ENCODE measurements at places on chromosomes 1 and 21.

- DNase-seq: peak; percentile 66
These were observed 20.9 kb downstream of the ERICH3 start for GRCh38 chr1:74652711-74653139.

DNA sequence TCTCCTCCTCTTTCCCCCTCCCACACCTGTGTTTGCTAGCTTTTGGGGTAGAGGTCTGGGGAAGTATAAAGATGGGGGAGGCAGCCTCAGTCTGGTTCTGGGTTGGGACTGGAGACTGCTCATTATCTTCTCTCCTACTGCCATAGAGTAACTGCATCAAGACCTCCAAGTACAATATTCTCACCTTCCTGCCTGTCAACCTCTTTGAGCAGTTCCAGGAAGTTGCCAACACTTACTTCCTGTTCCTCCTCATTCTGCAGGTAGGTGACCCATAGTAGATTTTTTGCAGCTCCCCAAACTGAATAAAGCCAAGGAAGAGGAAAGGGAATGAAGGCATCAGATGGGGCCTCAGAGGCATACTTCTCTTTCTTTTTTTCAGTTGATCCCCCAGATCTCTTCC lies 5.3 kb downstream of the ATP8B2 start:
- DNase-seq: no peak

DNA sequence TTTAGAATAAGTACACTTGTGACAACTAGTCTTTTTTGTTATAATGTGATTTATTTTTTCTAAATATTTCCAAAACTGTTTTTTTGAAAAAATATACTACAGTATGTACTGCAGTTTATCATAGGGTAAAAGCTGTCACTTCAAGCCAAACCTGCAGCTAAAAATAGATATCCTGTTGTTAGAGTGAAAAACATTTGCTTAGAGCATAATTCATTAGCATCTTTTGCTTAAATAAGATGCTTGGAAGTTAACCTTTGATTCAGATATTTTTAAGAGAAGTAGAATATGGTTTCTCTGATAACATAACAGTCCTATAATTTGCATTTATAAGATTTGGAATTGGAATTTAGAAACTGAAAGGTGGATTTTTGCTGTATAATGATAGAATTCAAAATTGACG lies 21.5 kb downstream of the PRKACB start:
- DNase-seq: no peak

DNA sequence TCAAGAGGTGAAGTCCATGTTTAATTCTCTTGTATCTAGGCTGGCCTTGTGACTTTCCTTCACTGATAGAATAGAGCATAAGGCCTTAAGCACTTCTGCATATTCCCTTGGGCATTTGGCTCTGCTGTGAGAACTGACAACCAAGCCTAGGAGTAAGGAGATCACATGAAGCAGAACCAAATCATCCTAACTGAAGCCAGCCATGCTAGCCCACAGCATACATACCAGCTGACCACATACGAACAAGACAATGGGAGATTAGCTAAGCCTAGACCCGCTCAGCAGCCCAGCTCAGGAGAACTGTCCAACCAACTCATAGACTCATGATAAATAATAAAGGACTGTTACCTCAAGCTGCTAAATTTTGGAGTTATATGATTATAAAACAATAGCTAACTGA lies 114.6 kb upstream of the NEK7 start:
- DNase-seq: no peak

GRCh38 chr1:169091480-169091941 lies 15.0 kb upstream of the ATP1B1 start:
- DNase-seq: no peak

DNA sequence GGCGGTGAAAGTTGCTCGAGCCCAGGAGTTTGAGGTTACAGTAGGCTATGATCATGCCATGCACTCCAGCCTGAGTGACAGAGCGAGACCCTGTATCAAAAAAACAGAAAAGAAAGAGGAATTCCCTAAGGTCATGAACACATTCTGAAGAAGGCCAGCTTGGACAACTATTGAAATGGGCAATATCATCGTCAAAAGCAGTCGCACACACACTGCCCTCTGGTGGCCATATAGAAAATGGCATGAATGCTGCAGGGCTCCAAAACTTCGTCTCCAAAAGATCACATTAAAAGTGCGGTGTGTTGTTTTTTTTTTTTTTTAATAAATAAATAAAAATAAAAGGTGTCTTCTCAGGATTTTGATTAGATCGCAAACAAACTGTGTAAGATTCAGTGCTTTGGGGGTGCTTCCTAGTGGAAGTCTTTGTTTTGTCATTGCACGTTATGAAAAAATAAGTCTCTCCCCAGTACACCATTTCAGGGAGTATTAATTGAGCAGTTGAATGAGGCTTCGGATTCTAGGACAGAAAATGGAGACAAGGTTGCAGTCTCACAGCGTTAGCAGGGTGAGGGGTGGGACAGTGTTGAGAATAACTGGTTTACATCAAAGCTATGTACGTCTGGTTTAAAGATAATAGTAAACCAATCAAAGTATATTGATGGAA lies 87.5 kb upstream of the FMN2 start:
- no peak for DNase-seq

DNA sequence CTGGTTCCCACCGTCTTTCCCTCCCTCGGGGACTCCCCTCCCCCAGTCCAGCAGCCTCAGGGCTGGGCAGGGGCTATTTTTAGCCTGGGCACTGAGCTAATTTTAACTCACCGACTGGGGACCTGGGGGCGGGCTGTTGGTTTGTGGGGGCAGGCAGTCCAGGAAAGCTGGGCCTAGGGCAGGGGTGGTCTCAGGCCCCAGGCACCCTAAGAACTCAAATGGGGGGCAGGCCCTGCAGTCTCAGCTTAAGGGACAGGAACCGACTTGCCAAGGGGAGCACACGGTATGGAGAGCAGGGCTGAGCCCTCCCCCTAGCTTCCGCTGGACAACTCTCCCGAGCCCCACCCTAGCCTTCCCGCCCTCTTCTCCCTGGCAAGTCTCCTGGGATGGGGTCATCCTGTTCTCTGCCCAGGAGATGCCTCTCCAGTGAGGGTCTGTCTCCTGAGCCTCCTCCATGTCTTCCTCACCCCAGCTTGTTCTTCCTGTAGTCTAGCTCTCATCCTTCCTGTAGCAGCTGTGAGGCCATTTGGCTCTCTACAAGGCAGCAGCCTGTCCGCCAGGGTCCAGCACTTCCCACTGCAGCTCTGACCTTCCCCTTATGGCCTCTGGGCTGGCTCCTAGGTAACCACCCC lies 10.1 kb downstream of the MEF2D start:
- DNase-seq: no peak

DNA sequence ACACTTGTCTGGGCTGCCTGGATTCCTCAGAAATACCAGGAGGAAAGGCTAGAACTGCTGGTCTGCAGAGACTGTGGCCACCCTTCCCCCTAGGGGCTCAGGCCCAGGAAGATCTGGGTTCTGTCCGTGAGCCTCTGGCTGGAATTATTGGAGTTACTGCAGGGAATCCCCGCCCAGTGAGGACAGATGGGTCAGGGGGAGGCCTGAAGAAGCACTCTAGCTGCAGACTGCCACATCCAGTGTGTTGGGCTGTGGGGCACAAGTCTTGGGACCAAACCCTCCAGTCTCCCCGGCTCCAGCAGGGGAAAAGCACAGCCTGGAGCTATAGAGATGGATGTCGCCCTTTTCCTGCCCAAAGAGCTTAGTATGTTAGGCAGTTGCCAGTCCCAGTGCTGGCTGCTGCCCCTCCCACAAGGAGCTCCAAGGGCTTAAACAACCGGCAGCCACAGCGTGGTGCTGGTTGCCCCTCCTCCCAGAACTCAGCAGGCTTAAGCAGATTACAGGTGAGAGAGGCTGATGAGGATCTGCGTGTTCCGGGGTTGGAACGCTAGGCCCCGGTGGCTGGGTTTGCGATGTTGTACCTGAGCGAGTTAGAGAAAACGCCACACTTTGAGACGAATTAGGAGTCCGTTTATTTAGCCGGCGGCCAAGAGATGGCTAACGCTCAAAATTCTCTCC lies 255.5 kb upstream of the LRRC7 start:
- no peak for DNase-seq

GRCh38 chr1:164843743-164844500 lies 284.9 kb downstream of the PBX1 start:
- no peak for DNase-seq

- DNase-seq: peak; percentile 57
These were observed 14.4 kb downstream of the SMYD3 start for GRCh38 chr1:246492611-246493245.

GRCh38 chr1:202162418-202163280 lies 2.2 kb upstream of the PTPN7 start:
- DNase-seq: no peak

GRCh38 chr1:23393706-23394105 lies 24.1 kb upstream of the ZNF436 start:
- no peak for DNase-seq

- DNase-seq: no peak
These were observed 394.3 kb downstream of the TGFB2 start for GRCh38 chr1:218739426-218739825.

DNA sequence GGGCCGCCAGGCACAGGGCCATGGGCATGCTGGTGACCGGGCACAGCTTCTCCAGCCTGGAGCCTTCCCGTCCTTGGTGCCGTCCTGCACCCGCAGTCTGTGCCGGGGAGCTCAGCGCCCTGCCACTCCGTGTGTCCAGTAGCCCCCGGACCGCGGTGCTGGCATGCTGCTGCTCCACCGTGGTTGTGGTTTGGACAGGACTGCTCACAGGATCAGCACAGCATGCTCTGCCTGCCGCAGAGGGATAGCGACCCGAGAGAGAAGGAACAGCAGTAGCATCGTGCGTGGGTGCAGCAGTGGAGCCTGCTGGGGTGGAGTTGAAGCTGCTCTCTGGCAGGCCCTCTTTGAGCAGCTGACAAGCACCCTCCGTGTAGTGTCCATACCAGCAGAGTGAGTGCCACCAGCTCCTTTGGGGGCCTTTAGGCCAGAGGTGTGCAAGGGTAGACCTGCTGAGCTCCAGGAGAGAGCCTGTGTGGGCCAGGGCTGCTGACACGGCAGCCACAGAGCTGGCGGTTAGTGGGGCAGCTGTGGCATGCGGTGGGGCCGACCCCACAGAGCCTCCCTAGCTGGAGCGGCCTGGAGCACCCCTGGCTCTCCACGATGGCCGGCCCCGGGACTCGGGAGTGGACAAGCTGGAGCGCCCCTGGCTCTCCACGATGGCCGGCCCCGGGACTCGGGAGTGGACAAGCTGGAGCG lies 6.4 kb upstream of the PCBP3 start:
- DNase-seq: no peak

GRCh38 chr1:55047611-55048010 lies 8.3 kb downstream of the PCSK9 start:
- DNase-seq: no peak

DNA sequence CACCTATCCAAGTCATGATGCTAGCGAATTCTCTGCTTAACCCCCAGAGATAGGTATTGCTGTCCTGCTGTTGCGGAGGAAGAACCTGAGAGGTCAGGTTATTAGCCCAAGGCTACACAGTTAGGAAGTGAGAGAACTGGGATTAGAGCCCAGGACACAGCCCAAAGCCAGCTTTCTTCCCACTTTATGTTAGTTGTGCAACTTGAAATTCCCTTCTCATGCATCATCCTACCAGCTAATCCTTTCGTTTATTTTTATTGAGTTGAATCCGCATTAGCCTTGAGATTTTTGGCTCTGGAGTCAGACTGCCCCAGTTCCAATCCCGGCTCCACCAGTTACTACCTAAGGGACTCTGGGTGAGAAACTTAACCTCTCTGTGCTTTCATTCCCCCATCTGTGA lies 65.4 kb downstream of the PLEKHA6 start:
- peak; percentile 38 for DNase-seq

GRCh38 chr1:25867210-25867991 lies 8.1 kb downstream of the PAQR7 start:
- peak; percentile 58 for DNase-seq

GRCh38 chr1:110696818-110697217 lies 22.1 kb upstream of the KCNA3 start:
- DNase-seq: no peak

GRCh38 chr1:39091845-39092645 lies 65.9 kb downstream of the NDUFS5 start:
- DNase-seq: peak; percentile 64

- no peak for DNase-seq
These were observed 4.5 kb downstream of the PRELP start for GRCh38 chr1:203480084-203480483.

- DNase-seq: no peak
These were observed 200.0 kb downstream of the LIPI start for GRCh38 chr21:14010729-14011128.

DNA sequence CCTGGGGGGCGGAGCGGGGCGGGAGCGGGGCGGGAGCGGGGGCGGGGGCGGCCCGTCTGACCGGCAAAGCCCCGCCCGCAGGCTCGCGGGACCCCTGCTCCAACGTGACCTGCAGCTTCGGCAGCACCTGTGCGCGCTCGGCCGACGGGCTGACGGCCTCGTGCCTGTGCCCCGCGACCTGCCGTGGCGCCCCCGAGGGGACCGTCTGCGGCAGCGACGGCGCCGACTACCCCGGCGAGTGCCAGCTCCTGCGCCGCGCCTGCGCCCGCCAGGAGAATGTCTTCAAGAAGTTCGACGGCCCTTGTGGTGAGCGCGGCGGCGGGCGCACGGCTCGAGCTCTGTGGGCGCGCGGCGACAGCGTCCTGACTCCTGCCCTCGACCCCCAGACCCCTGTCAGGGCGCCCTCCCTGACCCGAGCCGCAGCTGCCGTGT lies 21.2 kb downstream of the AGRN start:
- DNase-seq: no peak

DNA sequence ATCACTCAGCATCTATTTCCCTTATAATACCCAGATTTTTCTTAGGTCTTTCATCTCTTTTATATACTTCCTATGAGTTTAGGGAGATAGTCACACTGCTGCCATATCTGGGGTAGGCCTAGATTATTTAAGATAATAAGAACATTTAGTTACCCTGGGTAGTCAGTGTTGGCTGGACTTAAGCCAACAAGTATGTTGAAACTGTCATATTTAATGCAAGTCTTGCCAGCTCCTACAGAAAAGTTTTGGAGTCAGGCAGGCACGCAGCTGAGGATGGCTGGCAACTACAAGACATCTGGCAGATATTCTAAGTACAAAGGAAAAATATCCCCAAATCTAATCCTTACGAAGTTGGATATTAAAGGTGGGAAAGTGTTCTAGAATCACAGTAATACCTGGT lies 19.2 kb upstream of the DEPDC1 start:
- DNase-seq: no peak

Measured in LNCaP clone FGC (cell line).